CD4-positive, alpha-beta T cell treated with Interleukin-4 for 4 hours (primary cell): ENCODE measurements at places on chromosomes 5 and 9.
A peak's percentile ranks its signal among the peaks of the same experiment; 100 is the strongest.

DNA sequence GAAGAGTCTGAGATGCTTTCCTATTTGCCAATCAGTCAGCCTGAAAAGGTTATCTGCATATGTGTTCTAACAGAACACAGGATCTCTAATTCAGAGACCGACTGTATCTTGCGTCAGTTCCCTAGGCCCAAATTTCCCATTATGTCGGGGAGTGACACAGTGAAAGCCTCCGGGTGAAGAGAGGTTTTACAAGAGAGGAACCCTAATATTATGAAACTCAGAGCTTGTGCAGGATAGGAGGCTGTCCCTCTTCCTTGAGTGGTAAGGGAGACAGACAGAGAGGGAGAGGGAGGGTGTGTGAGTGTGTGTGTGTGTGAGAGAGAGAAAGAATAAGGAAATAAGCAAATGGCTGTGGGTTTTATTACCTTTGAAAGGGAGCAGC lies 1.9 kb downstream of the CD14 start:
- DNase-seq: peak; percentile 11

DNA sequence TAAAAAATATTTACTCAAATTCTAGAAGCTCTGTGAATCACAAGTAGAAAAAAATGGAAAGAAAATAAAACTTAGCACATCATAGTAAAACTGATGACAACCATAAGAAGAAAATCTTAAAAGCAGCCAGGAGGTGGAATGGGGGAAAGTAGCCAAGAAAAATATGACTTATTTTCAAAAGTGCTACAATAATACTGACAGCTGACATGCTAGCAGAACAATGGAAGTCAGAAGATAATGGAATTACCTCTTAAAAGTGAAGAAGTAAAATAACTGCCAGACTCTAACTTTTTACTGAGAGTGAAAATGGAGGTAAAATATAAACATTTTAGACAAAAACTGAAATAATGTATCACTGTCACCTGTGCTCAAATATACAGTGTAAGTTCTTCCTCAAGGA lies 532.2 kb upstream of the SGCD start:
- no peak for DNase-seq

DNA sequence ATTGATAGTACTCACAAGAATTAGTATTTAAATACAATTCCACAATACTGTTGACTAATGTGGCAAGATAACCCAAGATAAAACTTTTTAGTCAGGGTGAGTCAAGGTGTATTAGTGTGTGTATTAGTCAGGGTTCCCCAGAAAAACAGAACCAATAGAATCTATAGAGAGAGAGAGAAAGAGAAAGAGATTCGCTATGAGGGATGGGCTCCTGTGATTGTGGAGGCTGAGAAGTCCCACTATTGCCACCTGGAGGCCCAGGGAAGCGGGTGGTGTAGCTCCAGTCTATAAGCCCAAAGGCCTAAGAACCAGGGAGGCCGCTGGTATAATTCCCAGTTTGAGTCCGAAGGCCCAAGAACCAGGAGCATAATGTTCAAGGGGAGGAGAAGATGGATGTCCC lies 10.0 kb upstream of the SHISAL2B start:
- no peak for DNase-seq

DNA sequence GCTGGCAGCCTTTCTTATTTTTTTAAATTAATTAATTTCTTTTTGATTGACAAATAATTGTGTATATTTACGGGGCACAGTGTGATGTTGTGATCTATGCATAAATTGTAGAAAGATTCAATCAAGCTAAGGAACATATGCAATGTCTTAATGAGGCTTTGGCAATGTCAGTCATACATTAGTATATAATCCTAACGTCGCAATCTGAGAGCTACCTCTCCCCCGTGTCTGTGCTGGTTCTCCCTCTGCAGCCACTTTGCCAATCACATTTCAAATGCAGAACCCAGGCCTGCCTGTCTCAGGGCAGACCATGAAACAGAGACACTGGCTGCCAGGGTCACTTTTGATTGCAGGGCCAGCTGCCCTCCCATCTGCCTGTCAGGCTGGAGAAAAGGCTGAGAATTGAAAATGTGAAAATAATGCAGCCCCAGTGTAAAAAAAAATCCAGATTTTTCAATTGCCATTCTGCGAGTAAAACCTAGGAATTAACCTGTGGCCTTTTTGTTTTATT lies 56.3 kb downstream of the SLC24A2 start:
- no peak for DNase-seq

- DNase-seq: no peak
Observed at GRCh38 chr5:78665534-78665933, 17.0 kb upstream of the LHFPL2 start.

- no peak for DNase-seq
Observed at GRCh38 chr5:38456657-38457399, 99.6 kb downstream of the LIFR start.

- peak; percentile 11 for DNase-seq
Observed at GRCh38 chr9:93826209-93826608, 128.9 kb downstream of the BARX1 start.

GRCh38 chr9:131029574-131029952 lies 20.6 kb downstream of the LAMC3 start:
- DNase-seq: no peak

GRCh38 chr9:112531666-112532282 lies 45.1 kb downstream of the KIAA1958 start:
- no peak for DNase-seq

GRCh38 chr5:175698401-175699115 lies 40.7 kb downstream of the HRH2 start:
- DNase-seq: no peak

- no peak for DNase-seq
Observed at GRCh38 chr9:71624728-71625127, 143.6 kb downstream of the CEMIP2 start.

- DNase-seq: no peak
Observed at GRCh38 chr5:148791696-148792095, 34.7 kb upstream of the ADRB2 start.

GRCh38 chr5:7916171-7916804 lies 47.3 kb downstream of the MTRR start:
- DNase-seq: no peak

- DNase-seq: no peak
Observed at GRCh38 chr5:96049398-96050272, 88.0 kb upstream of the ELL2 start.

- no peak for DNase-seq
Observed at GRCh38 chr5:170882345-170882744, 20.5 kb downstream of the RANBP17 start.

GRCh38 chr5:168578538-168579487 lies at the start of gene PANK3:
PANK3 (minus strand) TSS chr5:168579368; CDS start chr5:168579283, 85 bp downstream.
- DNase-seq: peak; percentile 0

- DNase-seq: no peak
Observed at GRCh38 chr5:125874717-125875116, 548.5 kb upstream of the GRAMD2B start.

DNA sequence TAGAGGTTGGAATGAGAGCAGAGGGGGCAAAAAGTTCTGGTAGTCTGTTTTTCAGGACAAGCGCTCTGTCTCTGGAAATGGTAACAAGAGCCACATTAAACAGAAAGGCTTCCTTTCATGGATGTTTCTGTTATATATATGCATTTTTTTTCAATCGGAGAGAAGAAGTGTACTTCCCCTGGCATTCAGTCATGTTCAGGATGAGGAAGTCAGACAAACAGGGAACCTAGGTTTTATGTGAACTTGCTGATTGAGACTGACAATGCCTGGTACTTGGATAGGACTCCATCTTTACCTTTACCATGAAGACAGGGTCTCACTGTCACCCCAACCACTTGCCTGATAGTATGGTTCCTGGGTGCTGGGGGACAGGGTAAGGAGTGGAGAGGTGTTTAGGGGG lies 30.1 kb upstream of the ZBED3 start:
- DNase-seq: no peak

DNA sequence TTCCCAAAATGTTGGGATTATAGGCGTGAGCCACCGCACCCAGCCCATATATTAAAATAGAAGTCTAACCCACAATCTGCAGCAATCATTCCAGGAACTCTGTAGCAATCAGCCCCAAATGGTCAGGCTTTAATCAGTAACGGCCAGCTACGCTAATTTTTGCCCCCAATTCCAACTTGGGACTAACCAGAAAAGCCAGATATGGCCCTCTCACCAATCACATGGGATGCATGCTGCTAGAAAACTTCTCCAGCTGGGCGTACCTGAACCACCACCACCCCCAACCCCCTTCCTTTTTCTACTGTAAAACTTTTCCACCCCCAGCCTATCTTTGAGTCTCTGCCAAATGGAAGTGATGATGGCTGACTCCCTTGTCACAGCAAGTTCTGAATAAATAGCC lies 4.1 kb downstream of the SUSD1 start:
- DNase-seq: no peak

GRCh38 chr9:80025796-80026520 lies 454.2 kb downstream of the TLE4 start:
- no peak for DNase-seq

DNA sequence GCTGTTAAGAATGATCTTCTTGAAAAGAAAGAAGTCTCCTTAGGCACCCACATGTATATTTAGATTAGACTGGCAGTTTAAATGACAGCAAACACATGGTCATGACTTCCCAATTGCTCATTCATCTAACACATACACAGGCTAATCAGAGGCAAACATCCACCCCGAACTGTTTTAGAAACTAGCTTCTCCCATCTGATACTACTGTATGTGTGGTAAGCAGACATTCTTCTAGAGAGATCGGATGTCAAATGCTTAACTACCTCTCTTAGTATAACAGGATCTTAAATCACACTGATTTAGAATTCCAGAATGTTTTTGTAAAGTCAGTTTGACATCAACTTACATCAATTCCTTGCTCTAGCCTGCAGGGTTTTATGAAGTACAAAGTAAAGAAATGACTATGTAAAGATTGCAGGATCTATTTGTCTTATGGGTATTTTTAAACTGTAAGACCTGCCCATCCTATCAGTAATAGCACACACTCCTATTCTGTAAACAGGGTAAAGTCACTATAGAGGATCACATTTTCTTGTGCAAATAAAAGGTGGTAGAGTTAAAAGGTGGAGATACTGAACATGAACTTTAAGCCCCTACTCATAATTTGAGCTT lies 239.7 kb downstream of the MLLT3 start:
- no peak for DNase-seq

GRCh38 chr5:34978681-34979080 lies 49.3 kb downstream of the DNAJC21 start:
- no peak for DNase-seq

DNA sequence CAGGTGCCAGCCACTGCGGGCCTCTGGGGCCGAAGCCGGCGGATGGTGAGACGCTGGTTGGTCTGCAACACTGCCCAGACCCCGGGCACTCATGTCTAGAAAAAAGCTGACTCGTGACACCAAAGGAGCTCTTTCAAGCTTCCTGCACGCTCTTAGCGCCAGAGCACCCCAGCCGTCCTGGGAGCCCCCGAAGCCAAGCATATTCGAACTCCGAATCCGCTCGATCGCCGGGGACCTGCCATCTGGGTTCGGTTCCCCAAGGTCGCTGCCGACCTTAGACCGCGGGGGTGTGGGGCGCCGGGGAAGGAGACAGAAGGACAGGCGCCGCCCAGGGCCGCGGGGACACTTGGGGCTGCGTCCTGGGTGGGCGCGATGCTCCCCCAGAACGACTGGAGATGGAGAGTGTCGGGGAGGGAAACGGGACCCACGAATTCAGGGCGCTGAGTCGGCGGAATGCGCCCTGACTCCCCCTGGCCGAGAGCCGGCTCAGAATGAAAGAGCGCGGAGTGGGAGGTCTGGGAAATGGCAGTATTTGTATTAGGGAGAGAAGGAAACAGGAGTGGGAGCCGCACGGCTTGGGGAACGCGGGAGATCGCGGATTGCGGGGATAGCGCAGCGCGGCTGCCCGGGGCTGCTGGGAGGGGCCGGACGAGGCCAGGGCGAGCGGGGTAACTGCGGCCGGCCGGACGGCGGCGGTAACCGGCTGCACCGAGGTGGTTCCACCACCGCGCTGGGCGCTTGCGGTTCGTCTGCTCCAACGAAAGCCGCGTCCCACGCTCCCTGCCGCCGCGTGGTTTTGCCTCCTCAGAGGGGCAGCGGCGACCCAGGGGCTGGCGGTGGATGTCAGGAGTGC lies 20.1 kb upstream of the MARCHF6 start:
- no peak for DNase-seq

- DNase-seq: no peak
Observed at GRCh38 chr9:37034305-37034937, 353 bp upstream of the PAX5 start.

GRCh38 chr5:180424094-180424493 lies 70.1 kb upstream of the CNOT6 start:
- DNase-seq: no peak
